Activated CD4-positive, alpha-beta T cell treated with anti-CD3 and anti-CD28 coated beads, Interleukin-2, amount 50 U/mL, for 24 hours (primary cell): ENCODE measurements at places on chromosomes 3 and 15.

DNA sequence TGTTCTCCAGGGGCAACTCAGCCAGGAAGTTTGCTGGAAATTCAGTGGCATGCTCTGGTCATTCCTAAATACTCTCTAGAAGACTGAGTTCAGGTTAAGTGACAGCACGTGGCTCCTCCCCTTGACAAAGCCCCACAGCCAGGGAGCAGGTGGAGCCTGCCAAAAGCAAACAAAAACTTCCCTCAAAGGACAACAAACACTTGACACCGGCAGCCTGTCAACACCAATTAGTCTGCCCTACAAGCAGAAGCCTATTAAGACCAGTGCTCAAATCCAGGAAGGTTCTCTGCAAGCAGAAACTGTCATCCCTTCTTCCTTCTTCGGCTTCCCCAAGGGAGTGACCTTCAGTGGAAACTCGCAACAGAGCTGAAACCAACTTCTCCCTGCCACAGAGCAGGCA lies 5.0 kb downstream of the MEX3B start:
- DNase-seq, result no peak

DNA sequence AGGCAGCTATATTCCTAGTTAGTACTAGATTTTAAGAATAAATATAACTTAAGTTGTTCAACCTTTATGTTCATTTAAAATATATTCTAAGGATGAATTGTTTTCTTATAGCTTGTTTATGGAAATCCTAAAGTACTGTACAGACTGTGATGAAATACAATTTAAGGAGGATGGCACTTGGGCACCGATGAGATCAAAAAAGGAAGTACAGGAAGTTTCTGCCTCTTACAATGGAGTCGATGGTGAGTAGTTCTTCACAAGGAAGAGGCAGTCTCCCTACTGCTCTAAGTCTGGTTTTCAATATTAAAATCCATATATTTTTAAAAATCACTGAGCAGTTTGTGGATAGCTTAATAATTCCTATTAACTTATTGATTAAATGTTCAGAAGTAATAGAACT lies 29.6 kb downstream of the CALML4 start:
- no peak for DNase-seq

DNA sequence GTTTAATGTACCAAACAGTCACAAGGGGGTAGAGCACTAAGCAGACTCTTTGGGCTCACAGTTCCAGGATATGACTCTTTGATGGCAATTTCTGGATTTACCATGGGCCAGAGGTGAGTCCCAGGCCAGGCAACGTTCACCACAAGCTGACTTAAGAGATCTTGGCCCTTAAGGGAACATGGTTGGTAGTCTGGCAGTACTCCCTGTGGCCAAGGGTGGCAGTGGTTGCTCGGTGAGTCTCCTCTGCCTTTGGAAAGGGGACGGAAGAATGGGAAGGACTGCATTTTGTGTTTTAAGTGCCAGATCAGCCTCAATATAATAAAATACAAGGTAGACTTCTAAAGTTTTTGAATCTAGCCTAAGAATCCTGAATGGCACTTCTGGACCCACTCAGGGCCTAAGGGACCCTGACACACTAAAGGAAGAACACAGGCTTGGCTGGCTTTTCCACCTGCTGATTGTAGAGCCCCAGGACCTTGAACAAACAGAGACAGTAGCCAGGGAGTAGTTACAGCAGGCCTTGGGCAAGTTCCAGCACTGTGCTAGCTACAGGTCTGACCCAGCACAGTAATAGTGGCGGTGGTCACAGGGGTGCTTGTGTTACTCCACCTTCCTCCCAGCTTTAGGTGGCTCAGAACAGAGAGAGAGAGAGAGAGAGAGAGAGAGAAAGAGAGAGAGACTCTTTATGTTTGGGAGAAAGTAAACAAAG lies 730.7 kb upstream of the ALCAM start:
- DNase-seq, result no peak

GRCh38 chr3:42739401-42740158 lies 33.5 kb downstream of the CCDC13 start:
- DNase-seq, result no peak

- DNase-seq, result no peak
Observed at GRCh38 chr15:41783296-41783695, 9.0 kb downstream of the MAPKBP1 start.

- no peak for DNase-seq
Observed at GRCh38 chr3:190120269-190121060, at the start of gene P3H2. P3H2 (minus strand) TSS chr3:190120897; CDS start chr3:190120731, 166 bp downstream.

DNA sequence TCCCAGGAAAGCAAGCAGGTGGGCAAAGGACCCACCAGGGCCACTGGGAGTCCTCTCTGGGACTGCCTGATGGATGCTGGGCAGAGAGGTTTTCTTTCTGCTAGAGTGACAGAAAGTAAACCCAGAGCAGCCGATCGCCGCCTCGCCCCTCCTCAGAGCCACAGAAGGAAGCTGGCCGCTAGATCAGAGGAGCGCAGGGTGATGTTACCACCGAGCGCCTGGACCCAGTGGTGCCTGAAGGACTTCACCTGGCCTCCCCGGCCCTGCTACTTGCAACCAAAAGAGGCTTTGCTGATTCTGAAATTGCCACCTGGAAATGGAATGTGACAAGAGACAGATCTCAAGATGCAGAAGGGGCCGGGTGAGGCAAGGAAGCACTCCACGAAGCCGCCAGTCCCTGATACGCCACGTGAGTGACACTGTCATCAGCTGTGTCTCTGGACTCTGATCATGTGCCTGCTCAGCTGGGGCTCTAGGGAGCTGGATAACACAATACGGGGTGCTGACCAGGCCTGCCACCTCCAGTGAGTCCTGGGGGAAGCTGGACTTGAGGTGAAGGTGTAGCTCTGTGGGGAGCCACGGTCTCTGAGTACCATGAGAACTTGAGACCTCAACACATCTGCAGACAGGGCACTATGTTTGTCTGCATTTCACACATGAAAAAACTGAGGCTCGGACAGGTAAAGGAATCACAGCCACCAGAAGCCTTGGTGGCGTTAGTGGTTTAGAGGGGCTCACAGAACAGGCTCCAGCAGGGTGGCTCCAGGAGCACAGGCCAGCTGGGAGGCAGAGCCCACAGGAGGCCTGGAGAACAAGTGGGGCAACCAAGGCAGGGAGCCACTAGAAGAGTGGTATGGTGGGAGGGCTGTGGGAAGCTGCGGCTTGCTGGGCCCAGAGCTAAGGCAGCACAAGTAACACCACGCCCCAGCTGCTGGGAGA lies 137.9 kb upstream of the PRR20G start:
- no peak for DNase-seq

DNA sequence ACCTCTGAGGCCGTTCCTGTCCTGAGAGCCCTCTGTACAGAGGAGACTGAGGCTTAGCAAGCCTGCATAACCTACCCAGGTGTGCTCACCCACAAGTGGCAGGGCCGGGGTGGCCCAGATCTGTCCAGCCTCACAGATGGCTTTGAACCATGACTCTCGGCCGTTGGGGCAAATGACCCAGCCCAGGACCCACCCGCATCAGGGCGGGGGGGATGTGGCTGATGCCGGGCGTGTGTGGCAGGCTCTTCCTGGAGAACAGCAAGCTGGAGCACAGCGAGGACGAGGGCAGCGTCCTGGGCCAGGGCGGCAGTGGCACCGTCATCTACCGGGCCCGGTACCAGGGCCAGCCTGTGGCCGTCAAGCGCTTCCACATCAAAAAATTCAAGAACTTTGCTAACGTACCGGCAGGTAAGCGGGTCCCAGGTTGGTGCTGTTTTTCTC lies 133.5 kb downstream of the LRRK1 start:
- DNase-seq, result no peak

DNA sequence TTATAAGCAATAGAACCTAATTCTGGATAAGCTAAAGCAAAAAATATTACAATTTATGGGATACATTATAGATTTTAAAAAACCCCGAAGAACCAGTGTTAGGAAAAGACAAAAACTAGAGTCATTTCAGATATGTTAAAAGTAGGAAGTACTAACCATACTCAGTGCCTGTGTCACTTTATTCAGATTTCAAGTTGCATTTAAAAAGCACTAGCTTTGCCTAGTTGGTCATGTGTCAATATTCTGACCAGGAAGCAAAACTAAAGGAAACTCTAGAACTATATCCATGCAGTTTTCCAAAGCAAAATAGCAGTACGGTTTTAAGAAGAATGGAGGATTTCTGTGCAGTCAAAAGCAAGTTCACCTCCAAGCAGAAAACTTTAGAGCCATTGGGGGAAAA lies 88.4 kb downstream of the RAP2B start:
- no peak for DNase-seq

- DNase-seq, result no peak
Observed at GRCh38 chr3:168812234-168812633, 716.5 kb upstream of the GOLIM4 start.

DNA sequence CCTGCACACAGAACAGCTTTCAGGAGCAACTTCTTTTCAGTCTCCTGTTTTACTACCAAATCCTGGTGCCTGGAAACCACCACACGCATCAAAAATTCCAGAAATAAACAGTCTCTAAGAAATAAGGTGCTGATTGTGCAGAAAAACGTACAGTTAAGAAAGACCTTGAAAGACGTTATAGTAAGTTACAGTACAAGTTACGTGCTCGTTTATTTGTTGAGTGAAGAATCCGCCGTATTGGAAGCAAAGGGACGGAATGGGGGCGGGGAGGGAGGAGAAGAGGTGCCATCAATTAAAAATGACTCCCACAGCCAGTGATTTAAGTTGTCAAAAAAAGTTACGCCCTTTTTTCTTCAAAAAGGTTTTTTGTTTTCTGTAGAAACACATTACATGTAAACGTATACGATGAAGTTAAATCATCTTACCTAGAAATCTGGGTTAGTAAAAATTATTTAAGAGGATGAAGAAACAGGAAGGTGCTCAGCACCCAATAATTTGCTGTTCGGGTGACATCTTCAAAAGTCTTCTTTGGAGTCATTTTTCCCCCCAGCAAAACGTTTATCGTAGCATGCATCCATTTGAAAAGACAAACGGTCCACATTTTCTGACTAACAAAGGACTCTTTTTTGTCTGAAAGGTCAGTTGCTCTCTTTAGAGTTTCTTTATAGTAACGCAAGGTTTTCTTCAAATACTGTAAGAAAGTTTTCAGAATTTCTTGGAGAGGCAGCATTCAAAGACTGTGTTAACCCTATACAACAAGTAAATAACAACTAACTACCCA lies 782 bp upstream of the UACA start:
- DNase-seq, result no peak

GRCh38 chr15:98904544-98904943 lies 103.0 kb downstream of the PGPEP1L start:
- no peak for DNase-seq

DNA sequence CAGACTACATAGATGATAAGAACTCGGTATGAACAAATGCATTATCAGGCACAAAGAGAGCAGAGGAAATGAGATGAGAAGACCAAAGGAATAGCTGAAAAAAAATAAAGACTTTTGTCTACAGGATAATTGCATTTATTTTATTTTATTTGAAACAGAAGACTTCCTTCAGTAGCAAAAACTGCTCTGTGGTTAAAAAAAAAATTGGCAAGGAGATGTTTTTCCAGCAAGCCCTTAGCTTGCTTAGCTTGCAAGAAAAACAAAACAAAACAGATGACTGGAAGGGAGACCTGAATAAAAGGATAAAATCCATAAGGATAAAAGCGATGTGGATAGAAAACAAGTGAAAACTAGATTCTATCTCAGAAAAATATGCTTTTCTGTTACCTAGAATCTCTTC lies 9.1 kb upstream of the PPM1L start:
- DNase-seq, result no peak

DNA sequence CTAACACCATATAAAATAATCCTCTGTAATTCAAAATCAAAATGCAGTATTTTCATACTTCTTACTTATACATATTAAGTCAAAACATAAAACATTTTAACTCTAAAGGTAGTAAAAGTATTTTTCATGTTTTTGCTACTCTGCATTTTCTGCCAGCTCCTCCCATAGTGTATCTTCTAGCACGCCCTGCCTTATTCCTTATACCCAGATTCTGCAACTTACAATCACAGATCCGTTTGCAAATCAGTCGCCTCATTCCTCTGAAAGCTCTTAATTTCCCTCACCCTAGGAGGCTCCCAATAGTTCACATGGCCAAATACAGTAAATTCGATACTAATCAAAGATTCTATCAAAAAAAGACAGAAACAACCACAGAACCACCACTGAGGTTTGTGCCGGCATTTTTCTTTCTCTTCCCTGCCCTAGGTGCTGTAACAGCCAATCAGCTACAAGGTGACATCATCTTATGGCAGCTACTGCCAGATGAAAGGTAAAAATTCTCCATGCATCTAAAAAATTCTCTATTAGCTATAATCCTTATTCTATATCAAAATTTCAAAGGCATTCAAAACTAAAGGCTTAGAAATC lies 72.9 kb downstream of the CLASP2 start:
- DNase-seq, result peak; percentile 12

- no peak for DNase-seq
Observed at GRCh38 chr3:142353571-142353970, 94.3 kb downstream of the XRN1 start.

DNA sequence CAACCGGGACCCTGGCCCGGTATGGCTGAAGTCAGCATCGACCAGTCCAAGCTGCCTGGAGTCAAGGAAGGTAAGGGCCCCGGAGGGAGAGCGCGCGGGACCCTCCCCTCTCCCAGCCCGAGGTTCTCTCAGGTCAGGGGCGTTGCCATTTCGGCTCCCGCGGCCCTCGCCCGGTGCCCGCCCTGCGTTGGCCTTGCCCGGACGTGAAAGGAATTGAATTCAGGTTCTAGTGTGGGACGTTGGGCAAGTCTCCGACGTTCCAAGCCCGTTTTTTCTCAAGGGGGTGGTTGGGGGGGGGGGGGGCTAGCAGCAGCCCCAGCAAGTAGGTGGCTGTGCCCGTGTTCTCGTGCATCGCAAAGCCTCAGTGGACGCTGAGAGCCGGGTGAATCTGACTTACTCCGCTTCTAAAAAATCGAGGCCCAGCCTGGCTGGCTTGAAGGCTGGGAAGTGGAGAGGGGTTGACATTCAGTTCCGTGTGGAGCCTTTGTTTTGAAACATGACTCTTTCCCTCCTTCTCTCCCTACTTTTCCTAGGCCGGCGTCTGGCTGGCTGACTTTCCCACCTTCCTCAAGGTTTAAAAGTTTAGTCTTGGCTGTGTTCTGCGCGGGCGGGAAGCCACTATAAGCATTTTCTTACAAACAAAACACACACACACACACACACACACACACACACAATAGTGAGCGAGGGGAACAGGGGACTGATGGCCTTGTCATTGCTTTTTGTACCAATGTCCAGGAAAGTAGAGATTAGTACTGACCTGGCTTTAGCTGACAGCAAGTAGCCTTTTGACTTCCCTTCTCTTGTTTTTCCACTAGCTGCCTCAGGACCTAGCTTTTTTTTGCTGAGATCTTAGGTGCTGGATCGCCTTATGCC lies at the start of gene UTS2B:
UTS2B (minus strand) TSS at position 873 of the 876 bp plus-strand sequence. CDS start 48,337 bp downstream, outside the sequence.
- DNase-seq, result no peak

- no peak for DNase-seq
Observed at GRCh38 chr3:196055683-196056270, 26.1 kb downstream of the TFRC start.

- no peak for DNase-seq
Observed at GRCh38 chr3:184470551-184470950, 90.7 kb downstream of the CHRD start.

DNA sequence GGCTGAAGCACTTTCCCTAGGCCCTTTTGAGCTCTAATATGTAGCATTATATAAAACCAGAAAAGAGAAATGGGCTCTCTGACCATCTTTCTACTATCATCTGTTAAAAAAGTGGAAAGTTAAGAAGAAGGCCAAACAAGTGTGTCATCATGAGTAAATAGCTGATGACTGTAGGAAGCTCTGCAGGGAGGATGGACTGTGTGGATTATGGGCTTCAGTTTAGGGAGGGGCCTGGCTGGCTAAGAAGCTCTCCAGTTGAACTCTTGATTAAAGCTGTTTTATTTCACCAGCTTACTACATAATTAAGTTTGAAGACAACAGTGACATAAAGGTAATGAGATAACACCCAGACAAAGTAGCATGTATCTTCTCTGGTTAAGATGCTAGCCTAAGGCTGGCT lies 30.6 kb downstream of the INTS14 start:
- DNase-seq, result no peak
